ENCODE measurements at places on chromosomes 2 and 18.

DNA sequence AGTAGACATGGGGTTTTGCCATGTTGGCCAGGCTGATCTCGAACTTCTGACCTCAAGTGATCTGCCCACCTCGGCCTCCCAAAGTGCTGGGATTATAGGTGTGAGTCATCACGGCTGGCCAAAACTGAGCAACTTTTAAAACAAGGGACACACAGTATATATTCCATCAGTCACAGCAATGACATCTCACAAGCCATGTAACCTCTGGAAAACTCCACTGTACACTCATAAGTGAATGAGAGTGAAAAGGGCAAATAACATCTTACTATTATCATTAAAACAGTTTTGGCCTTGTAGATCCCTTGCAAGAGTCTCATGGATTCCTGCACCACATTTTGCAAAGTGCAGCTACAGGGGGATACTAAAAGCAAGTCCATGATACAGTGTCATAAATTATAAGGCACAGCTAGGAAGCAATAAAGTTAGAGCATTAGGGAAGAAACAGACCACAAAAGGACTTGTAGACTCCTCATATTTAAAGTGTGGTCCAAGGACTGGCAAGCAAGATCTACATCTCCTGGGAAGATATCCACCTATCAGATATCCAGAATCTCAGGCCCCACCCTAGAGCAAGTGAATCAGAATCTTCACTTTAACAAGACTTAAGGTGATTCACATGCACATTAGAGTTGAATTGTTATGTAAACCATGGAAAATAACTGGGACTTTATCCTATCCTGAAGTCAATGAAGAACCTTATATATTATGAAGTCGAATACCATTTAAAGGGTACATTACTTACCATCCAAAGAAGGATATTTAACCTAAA lies 5.7 kb downstream of the SMC6 start:
- no peak for DNase-seq

DNA sequence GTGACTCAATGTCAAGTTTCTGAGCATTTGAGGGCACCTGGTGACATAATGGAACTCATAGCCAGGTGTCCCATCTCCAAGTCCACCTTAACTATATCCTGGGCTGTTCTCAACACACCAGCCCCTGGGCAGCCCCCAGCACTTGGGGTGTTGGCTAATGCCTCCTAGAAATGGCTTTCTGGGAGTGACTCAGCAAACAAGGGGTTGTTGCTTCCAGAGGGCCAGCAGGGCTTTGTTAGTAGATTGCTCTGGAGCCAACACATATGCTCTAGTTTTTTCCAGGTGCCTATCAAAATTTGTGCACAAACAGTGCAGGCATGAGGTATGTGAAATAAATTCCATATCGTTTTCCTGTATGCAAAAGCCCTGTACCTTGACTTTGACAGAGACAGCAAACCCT lies 448.4 kb downstream of the SLC4A3 start:
- no peak for DNase-seq

DNA sequence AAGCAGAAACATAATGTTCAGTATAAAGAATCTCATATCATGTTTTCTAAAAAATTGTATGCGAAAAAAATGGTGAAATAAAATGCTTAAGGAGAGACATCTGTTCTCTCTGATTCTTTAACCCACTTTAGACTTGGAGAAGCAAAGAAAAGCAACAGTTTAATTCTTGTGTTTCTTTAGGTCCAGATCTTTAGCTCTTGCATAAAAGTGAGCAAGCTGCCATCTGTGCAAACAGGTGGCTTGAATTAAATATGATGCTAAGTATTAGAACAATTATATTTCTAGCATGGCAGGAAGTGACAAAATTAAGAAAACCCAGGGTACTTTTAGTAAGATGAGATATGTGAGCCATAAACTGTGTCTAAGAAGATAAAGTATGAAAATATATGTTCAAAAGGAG lies 1038.3 kb downstream of the DPP10 start:
- DNase-seq, result no peak

DNA sequence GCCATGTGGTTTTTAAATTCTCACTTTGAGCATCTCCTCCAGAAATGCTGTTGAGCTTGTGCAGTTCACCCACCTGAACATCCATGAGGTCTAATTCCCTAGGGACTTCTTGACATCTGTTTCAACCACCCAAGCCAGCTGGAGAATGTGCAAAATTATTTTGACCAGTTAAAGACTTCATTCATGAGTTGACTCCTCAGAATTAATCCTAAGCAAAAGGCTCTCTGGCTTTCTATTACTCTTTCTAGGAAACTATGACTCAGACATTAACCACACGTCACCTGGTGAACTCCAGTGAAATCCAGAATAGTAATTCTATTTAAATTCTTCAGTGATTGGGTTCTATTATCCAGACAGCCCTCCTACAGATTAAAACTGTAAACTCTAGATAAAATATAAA lies 247.5 kb downstream of the NBAS start:
- no peak for DNase-seq

DNA sequence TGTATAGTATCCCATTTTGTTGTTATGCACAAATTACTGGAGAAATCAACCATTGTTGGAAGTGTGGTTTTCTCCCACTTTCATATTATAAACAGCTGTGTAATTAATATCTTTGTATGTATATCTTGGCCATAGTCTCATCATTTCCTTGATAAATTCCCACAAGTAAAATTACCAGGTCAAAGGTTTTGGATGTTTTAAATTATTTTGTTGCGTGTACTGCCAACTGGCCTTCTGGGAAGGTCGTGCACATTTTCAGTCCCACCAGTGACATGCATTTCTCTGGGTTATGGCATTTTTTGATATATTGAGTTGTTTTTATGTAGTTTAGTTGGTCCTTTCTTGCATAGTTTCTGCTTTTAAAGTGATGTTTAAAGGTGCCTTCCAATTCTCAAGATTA lies 41.5 kb downstream of the TSHZ1 start:
- no peak for DNase-seq
